Tibial artery (tissue), 4 donors: ENCODE measurements at places on chromosomes 1 and 21.

DNA sequence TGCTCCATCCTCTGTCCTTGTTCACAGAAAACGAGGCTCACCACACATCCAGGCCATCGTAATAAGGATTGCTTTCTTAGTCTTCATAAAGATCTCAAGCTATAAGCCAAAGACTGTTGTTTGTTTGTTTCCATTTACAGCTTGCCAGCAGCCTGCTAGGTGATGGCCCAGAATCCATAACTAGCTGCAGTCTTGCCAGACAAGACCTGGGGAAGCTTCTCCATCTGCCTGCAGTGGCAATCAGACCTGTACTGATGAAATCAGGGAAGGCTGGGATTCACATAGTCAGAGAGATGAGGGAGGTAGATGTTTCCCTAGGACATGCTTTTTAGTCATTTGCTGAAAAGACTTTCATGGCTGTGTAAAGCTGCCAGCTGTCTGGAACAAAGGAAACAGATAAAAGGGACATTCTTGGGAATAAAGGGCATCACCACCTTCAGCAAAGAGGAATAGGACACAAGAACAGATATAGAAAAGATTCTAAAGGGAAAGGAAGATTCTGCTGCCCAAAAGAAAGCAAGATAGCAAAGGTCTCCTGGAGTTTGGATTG is 51.0 kb downstream of the MT1HL1 start:
- no peaks in the 10 kb centered on the region for H3K4me1 ChIP-seq
- H3K27me3 ChIP-seq, result no peaks in the 10 kb centered on the region
- H3K36me3 ChIP-seq, result no peaks in the 10 kb centered on the region
- no peak for DNase-seq
- no peak overlapping the region for H3K4me3 ChIP-seq

- peaks cover 15% of the 10 kb centered on the region for H3K4me1 ChIP-seq
- no peak for DNase-seq
- H3K27me3 ChIP-seq, result no peaks in the 10 kb centered on the region
- H3K27ac ChIP-seq, result no peak overlapping the region
- H3K4me3 ChIP-seq, result no peak overlapping the region
Measured at GRCh38 chr1:170196490-170197236, 50.9 kb downstream of the NTMT2 start.

GRCh38 chr1:211236633-211237320 is 22.4 kb upstream of the RCOR3 start:
- no peak overlapping the region for H3K4me3 ChIP-seq
- no peaks in the 10 kb centered on the region for H3K4me1 ChIP-seq
- no peak for DNase-seq

DNA sequence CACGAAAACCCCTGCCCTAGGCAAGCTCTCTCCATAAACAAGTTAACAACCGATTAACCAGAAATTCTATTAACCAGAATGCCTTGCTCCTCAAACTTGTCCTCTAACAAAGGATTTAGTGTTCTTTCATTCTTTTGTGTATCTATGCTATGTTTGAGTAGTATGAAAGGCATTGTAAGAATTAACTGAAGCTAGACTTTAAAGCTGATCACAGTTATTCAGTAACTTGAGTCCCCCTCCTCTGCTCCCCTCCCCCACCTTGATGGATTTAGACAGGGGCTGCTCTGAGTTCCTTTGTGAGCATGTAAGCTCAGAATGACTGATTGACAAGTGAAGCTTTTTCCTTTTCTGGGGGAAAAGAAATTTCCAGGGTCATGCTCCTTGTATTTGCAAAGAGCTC is 257.6 kb downstream of the TTLL7 start:
- DNase-seq, result no peak
- no peaks in the 10 kb centered on the region for H3K36me3 ChIP-seq
- no peak overlapping the region for H3K27ac ChIP-seq
- H3K4me3 ChIP-seq, result no peak overlapping the region
- no peaks in the 10 kb centered on the region for H3K4me1 ChIP-seq

DNA sequence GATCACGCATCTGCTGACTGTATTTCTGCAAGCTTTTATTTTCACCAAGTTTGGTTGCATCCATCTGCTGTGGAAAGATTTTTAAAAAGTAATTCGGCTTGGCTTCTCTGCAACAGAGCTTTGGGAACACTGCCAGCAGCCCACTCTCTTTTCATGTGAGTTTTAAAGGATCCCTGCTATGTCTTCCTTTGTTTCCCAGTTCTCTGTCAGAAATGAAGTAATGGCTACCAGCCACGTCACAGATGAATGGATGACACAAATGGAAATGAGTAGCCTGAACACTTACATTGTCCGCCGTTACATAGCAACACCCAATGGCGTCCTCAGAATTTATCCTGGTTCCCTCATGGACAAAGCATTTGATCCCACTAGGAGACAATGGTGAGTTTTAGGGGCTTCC is 80.6 kb upstream of the RAVER2 start:
- no peak overlapping the region for H3K4me3 ChIP-seq
- H3K4me1 ChIP-seq, result no peaks in the 10 kb centered on the region
- H3K27ac ChIP-seq, result no peak overlapping the region
- H3K27me3 ChIP-seq, result no peaks in the 10 kb centered on the region
- DNase-seq, result no peak
- H3K36me3 ChIP-seq, result peaks cover 6% of the 10 kb centered on the region

DNA sequence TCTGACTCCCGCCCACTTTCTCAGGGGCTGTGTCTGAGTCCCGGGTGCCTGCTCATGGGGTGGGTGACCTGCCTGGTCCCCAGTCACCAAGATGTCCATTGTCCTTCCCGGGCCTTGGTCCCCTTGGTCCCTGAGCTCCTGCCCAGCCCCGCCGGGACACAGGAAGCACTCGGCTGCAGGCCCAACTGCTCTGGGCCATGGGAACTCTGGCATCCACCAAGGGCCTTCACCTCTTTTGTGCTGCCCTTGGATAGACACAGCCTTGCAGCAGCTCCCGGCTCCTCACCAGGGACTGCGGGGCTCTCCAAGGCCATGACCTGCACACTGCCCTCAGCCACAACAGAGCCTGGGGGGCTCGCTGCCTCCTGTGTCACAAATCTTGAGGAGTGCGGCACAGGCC is 22.1 kb upstream of the MX1 start:
- H3K27me3 ChIP-seq, result no peaks in the 10 kb centered on the region
- no peak overlapping the region for H3K27ac ChIP-seq
- H3K4me3 ChIP-seq, result no peak overlapping the region
- H3K4me1 ChIP-seq, result no peaks in the 10 kb centered on the region
- peaks cover 5% of the 10 kb centered on the region for H3K36me3 ChIP-seq

DNA sequence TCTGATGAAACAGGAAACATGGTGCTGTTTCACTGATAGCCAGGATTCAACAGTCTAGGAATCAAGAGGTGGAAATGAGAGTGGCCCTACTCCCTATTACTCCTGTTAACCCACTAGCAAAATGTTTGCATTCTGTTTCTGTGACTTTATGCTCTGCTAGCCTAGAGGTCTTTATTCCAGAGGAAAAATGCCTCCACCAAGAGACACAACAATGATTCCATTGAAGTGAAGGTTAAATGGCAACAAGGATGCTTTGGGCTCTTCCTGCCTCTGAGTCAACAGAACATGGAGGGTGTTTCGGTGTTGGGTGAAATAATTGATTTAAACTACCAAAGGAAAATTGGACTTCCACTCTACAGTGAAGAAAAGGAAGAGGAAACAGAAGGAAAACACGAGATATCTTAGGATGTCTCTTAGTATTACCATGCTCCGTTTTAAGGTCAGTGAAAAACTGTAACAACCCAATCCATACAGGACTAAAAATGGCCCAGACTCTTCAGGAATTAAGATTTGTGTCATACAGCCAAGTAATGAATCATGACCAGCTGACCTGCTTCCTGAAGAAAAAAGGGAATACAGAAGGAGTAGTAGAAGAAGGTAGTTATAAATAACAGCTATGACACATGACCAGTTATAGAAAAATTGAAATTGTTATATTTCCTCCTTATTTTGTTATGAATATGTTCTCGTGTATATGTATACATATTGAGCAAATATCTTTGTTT is 1237.8 kb downstream of the NCAM2 start:
- H3K4me1 ChIP-seq, result no peaks in the 10 kb centered on the region
- no peak overlapping the region for H3K4me3 ChIP-seq
- DNase-seq, result no peak
- H3K27ac ChIP-seq, result no peak overlapping the region
- H3K27me3 ChIP-seq, result no peaks in the 10 kb centered on the region

DNA sequence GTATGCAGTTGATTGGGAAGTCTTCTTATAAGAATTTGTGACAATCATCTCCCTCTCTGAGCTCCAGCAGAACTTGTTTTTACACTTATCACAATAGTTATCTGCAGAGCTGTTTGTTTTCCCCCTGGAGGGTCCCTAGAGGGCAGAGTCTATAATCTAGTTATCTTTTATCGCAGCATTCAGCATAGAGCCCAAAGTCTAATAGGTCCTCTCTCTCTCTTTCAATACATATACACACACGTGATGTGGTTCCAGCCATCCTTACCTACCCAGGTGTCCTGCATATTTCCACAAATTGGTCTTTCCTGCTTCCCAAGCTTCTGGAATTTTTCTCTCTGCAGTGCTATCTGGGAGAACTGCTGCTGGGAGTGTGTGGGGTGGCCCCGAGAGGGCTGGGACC is 229.6 kb upstream of the KIAA0040 start:
- no peak overlapping the region for H3K27ac ChIP-seq
- H3K27me3 ChIP-seq, result peaks cover 4% of the 10 kb centered on the region
- H3K4me1 ChIP-seq, result no peaks in the 10 kb centered on the region
- H3K4me3 ChIP-seq, result no peak overlapping the region
